Smooth muscle cell of the umbilical artery (primary cell): ENCODE measurements at places on chromosomes 16 and 17. TPM values are rescaled to one million over a fixed set of nuclear protein-coding genes. Genes with fewer than 3 reads are reported as not detected.

The CCL8 gene
- 0.89 TPM in 1 of 2 replicates, not detected in the other for total RNA-seq

The HCRT gene
- not detected in 2 replicates for total RNA-seq

The CSH1 gene
- not detected in 2 replicates for total RNA-seq

The C1QTNF1 gene
- total RNA-seq, result 271 and 283 TPM in 2 replicates

The SNAI3 gene
- under 0.01 and 0.05 TPM in 2 replicates for total RNA-seq

The TBC1D3G gene
- not detected in 2 replicates for total RNA-seq

The ALOX12 gene
- total RNA-seq, result not detected in 2 replicates
